ENCODE measurements at places on chromosomes 1 and 21.

DNA sequence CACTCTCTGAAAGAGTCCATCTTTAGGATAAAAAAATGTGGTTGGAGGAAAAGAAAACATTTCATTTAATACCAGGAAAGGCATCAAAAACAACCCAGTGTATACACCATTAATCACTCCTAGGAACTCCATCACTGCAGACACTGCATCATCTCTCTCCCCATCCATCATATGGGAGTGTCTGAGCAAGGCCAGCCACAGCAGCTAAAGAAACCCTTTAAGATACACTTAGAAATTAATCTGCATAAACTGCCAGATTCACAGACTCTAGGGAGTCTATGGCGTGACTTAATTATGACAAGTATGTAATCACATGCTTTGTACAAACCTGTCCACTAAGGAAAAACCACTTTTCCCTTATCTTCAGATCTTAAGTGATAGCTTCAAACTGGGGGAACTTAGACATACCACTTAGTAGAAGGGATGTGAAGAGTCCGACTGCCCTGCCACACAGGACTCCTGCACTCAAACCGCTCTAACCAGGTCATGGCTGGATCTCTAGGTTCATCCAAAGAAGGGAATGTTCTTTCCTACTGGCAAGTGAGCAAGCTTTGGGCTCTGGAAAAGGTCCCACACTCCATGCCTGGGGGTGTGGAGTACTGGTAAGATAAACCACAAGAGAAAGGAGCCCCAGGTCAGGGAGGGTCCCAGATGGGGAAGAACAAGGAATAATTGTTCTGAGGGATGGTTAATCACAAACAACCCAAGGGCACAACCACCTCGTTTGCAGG lies 61.0 kb upstream of the C8B start:
- DNase-seq = no peak

DNA sequence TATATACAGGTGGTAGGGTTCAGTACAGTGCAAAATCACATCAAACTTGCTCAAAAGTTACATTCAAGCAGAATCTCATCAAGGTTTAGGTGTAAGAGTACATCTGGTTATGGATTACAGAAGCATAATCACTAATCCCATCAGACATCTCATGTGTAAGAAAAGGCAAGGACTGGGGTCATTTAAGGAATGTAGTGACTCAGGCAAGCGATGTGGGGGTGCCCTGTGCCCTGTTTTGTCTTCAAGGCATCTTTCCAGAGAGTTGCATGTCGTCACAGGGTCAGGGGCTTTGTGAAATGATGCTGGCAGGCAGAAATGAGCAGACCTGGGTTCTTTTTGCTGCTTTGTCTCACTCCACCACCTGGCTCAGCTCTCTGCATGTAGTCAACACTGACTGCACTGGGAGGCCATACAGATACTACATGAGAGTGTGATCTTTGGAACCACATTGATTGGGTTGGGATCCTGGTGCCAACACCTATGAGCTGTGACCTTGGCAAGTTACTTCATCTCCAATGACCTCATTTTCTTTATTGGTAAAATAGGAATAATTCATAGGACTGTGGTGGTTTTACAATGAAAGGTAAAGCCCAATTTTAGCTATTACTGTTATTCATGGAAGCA lies 8.2 kb upstream of the HHIPL2 start:
- no peak for DNase-seq

- no peak for DNase-seq
Observed at GRCh38 chr21:15549671-15550070, 180.1 kb upstream of the USP25 start.

DNA sequence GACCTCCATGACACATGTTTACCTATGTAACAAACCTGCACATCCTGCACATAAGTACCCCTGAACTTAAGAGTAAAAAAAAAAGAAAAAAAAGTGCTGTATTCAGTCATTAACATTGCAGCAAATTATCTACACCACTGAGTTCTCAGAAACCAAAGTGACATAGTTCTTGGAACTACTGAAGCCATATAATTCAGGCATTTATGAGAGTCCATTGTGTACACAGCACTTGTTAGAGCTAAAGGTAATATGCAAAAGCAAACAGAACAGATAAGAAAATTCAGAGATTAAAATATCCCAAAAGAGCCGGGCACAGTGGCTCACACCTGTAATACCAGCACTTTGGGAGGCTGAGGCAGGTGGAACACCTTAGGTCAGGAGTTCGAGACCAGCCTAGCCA lies 38.0 kb downstream of the F5 start:
- no peak for DNase-seq

- DNase-seq = no peak
Observed at GRCh38 chr1:30908696-30909364, at the start of gene SDC3. Gene SDC3 (minus strand): TSS chr1:30908758. CDS start chr1:30908586, 172 bp downstream.

DNA sequence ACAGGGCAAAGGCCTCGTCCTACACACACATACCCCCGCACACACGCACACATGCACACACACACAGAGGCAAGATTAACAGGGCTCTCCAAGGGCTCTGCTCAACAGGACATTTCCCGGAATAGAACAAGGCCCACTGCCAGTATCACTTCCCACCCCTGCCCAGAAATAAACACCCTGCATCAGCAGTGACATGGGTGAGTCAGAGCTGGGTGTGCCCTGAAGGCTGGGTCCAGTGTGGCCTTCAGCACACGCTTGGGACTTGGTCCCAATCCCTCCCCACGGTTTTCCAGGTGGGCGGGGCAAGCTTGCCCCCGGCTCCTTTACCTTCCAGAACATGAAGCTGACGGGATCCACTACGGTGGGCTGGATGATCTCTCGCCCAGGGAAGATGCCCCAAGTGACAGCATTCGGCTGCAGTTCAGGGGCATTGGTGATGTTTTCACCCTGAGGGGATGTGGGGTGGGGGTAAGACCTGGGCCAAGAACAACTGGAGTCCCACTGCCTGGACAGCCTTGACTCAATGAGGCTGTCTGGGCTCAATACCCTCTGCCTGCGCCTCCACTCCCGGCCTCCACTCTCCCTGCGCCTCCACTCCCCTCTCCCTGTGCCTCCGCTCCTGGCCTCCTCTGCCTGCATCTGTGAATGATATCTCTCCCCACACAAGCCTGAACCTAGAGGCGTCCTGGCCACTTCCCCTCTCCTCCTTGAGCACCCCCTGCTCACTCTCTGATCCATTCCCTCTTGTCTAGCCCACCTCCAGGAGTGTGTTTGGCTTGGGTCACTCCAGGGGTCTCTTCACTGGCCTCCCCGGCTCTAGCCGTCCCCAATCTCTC lies 14.7 kb downstream of the MTHFR start:
- DNase-seq = no peak

DNA sequence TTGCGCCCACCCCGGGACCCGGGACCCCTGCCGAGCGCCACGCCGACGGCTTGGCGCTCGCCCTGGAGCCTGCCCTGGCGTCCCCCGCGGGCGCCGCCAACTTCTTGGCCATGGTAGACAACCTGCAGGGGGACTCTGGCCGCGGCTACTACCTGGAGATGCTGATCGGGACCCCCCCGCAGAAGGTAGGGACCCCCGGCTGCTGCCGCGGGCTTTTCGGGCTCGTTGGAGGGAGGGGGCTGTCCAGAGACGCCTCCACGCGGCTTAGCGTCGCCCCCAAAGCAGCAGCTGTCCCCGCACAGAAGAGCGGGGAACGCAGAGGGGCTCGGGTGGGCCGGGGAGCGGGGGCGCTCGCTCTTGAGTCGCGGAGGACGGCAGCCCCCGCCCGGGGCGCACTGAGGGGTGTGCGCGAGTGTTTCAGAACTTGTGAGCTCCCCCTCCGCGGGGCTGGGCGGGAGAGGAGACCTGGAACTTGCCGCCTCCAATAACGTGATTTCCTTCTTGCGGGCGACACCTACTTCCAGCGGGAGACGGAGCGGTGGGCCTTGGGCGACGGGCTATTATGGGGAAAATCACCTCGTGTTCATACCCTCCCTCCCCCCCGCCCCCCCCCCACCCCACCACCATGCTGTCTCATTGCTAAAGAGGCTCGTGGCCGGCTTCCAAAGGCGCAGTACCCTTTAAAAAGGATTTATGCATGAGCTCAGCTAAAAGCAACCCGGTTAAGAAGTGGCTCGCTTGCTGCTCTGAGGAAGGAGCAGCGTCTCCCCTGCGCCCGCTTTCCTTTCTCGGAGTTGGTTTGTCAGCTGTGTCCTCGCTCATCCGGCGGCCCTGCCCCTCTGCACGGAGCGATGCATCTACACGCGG lies 664 bp downstream of the BACE2 start:
- DNase-seq = no peak

DNA sequence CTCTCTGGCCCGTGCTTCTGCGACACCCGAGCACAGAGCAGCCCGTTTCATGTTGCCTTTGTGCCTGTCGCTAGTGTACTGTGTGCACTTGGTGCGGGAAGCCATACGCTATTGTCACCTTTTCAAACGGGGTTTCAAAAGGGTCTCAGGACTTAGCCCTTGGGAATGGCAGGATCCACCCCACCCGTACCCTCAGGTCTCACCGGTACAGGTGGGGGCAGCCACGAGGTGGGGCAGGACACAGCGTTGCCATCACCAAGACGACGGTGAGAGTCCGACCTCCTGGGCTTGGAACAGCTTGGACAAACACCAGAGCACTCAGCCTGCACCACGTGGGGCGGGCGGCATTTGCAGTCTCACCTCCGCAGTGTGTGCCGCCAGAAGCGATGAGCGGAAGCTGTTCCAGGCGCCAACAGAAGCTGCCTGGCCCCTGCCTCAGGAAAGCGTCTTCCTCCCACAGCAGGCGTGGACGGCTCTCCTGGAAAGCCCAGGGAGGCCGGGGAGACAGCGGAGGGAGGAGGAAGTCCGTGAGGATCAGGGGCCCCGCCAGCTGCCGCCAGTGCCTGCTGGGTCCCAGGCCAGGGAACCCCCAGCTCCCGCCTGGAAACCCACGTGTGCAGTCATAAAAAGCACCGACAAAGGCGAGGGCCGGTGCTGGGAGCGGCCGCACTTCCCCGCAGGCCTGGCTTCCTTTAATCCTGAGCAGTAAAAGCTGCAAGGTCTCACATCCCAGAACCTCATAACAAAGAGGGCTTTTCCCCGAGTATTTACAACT lies 131.3 kb upstream of the ARHGEF16 start:
- DNase-seq = no peak

DNA sequence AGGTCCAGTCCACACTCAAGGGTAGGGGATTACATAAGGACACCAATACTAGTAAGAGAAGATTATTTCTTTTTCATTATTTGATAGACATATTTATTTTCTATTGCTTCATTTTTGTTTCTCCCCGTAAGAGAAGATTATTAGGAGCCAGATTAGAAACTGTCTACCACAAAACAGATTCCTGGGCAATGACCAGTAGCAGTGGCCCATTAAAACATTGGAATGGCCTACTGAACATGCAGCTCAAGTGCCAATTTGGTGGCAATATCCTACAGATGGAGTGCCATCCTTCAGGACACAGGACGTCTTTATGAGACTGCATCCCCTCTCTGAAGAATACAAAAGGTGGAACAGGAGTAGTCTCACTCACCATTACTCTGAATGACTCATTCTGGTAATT lies 34.0 kb upstream of the ARHGAP29 start:
- no peak for DNase-seq

- DNase-seq = no peak
Observed at GRCh38 chr1:229334716-229335115, 8.1 kb downstream of the CCSAP start.

GRCh38 chr1:31509124-31510072 lies 66.9 kb upstream of the TINAGL1 start:
- no peak for DNase-seq

GRCh38 chr1:246367041-246367440 lies 140.0 kb downstream of the SMYD3 start:
- no peak for DNase-seq

DNA sequence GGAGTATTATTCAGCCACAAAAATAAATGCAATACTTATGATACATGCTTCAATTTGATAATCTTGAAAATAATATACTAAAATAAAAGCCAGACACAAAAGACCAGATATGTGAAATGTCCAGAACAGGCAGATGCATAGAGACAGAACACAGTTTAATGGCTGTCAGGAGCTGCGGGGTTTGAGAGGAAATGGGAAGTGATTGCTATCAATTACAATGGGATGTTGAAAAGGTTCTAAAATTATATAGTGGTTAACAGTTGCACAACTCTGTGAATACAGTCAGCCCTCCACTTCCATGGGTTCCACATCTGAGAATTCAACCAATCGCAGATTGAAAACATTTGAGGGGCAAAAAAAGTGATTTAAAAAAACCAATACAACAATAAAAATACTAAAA lies 54.0 kb downstream of the LTN1 start:
- no peak for DNase-seq

DNA sequence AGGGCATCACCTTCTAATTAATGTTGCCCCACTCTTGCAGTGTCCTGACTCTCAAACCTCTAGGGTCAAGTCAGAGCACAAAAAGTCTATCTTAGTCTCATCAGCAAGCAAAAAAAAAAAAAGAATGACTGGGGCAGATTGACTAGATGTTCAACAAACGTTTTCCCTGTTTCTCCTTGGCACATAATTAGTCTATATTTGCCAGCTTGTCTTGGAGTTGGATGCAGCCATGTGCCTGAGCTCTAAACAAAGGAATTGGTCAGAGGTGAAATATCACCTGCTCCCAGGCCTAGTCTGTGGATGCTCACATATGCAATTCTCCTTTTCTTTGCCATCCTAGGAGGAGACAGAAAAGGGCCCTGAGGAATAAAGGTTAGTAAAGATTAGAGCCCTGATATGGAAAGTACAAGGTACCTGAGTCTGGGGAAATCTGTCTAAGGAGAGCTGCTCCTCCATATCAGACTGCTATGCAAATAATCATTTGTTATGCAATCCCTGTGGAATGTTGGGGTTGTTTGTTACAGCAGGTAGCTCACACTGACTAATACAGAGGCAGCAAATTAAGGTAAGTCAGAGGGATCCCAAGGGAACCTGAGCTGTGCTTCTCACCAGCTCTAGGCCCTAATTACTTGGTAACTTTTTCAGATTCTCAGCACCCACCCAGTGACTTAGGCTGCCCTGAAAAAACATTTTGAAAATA lies 130.8 kb downstream of the BRINP2 start:
- no peak for DNase-seq

DNA sequence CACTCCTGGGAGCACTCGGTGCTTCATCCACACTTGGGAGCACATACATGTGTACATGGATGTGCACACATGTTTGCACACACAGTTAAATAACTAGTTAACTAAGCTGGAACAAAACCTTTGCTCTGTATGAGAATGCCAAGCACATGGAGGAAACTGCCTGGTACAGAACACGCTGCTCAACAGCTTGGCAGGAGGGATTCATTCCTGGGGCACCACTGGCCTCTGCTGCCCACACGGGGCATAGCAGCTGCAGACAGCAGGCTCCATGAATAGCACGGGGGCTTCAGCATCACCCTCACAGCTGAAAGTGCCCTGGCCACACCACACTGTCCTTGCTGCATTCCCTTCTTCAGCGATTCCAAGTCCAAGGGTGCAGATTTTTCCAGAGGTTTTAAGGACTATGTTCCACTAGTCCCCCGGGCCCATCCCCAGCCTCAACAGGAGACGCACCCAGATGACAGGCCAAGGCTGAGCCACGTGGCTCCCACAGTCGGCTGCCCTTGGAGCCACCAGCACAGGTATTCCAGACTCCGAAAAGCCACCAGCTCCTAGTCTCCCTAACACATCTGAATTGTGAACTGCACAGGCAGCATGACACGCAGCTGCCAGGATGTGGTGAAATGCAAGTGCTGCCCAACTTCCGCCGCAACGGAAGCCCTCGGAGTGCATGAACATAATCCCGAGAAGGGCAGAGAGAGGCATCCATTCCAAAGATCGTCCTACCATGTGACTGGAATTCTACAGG lies 16.9 kb downstream of the NPHP4 start:
- DNase-seq = no peak

Data from stimulated activated CD8-positive, alpha-beta memory T cell treated with anti-CD3 and anti-CD28 coated beads, Interleukin-15, amount 100 ng/mL, for 24 hours (primary cell).